Erythroblast (primary cell): ENCODE measurements at places on chromosomes 1 and 21.

DNA sequence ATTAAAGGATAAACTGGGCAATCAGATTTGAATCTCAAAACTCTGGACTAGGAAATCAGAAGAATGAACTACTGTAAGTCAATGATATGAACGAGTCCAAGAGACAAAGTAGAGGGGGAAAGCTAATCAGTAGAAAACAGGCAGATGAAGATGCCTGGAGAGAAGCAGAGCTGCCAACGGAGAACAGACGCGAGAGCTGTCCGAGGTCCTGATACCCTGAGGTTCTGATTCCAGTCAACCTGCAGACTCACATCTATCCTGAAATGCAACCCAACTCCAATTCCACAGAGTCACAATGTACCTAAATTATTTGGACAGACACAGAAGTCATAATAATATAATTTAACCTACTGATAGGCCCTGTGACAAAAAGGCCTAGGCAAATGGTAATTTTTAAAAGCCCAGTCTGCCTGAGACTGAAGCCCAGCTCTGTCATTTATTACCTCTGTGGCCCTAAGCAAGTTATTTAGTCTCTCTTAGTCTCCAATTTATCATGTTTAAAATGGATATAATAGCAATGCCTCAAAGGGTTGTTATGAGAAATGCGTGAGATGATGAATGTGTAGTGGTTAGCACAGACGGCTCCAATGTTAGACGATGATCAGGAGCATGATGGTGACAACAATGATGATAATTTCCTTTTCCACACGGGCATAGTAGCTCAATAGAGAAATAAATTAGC, 33.4 kb downstream of the RGS7 start:
- peak; percentile 19 for DNase-seq

GRCh38 chr21:38753557-38753971, 52.2 kb upstream of the ETS2 start:
- no peak for DNase-seq

- no peak for DNase-seq
These were observed 8.3 kb downstream of the RIPK4 start for GRCh38 chr21:41758550-41758949.

DNA sequence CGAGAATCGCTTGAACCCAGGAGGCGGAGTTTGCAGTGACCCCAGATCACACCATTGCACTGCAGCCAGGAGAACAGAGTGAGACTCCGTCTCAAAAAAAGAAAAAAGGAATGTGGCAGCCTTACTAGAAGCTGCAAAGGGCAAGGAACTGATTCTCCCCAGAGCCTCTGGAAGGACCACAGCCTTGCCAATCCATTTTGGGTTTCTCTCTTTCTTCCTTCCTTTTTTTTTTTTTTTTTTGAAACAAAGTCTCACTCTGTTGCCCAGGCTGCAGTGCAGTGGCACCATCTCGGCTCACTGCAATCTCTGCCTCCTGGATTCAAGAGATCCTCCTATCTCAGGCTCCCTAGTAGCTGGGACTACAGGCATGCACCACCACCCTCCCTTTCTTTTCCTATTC, 9.9 kb upstream of the IFNGR2 start:
- no peak for DNase-seq

GRCh38 chr1:19033515-19033839, 77.0 kb upstream of the IFFO2 start:
- DNase-seq, result no peak

DNA sequence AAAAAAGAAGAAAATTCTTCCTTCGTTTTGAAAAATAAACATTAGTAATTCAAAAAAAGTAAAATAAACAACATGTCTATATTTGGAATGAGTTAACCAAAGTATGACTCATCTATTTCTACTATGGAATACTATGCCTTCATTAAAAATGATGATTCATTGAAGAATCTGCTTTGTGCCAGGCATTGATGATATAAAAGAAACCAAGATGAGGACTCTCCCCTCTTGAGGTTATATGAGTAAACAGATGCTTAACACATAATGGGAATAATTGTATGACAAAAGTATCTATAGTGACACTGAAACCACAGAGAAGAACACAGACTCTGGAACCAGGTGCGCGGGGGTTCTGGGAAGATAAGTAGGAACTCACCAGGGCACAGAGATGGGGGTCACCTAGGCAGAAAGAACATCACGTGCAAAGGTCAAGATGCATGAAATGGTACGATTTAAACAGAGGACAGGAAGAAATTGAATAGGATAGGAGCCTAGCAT, 18.8 kb downstream of the ELF3 start:
- no peak for DNase-seq

DNA sequence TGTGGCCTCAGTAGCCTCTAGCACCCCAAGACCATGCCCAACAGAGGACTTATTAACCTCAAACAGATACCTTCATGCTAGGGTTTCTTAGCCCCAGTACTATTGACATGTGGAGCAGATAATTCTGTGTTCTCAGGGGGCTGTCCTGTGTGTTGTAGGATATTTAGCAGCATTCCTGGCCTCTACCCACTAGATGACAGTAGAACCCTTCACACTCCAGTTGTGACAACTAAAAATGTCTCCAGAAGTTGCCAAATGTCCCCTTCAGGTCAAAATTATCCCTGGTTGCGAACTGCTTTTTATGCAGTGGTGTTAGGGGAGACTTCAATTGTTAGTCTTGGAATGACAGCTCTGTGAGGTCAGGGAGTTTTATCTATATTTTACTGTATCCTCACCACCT, 8.1 kb downstream of the KAZN start:
- no peak for DNase-seq

- DNase-seq, result no peak
These were observed 314.9 kb upstream of the DEPDC1 start for GRCh38 chr1:68811806-68812205.

GRCh38 chr21:39181205-39181818, 1.9 kb downstream of the PSMG1 start:
- DNase-seq, result no peak

DNA sequence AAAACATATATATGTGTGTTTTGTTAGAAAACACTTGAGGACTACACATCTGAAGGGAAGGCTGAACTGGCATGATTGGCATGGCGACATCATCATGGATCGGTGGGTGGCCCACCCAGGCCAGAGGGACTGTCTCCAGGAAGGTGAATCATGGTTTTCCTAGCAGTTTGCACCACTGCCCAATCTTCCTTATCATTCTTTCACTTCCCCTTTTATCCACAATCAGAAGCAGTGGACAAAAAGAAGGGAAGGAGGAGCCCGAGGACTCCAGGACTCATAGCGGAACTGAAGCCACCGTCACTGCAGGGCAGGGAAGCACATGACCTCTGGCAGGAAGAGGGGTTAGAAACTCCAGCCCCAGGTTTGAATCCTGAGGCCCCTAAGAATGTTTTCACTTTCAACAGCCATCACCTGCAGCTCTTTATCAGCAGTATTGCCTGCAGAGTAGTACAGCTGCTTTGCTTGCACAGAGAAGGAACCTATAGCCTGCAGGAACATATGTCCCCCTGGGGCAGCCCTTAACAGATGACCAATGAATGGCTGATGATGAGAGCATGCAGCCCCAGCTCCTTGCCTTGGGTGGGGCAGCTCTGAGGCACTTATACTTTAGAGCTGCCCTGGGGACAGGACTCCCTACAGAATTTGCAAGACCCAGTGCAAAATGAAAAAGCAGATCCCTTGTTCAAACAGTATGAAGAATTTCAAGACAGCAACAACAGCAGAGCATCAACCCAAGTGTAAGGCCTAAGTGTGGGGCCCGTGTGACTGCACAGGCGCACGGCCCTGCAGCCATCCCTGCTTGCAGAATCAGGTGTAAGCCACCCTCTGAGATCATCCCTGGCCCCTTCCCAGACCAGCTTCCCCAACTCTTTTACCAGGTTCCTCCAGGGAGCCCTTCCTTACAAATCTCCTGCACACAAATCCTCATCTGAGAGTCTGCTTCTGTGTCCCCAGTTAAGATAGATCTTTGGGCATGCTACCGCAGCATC, 241.8 kb upstream of the IRF2BP2 start:
- peak; percentile 31 for DNase-seq

- no peak for DNase-seq
These were observed 14.8 kb upstream of the TMEM54 start for GRCh38 chr1:32915766-32916706.

DNA sequence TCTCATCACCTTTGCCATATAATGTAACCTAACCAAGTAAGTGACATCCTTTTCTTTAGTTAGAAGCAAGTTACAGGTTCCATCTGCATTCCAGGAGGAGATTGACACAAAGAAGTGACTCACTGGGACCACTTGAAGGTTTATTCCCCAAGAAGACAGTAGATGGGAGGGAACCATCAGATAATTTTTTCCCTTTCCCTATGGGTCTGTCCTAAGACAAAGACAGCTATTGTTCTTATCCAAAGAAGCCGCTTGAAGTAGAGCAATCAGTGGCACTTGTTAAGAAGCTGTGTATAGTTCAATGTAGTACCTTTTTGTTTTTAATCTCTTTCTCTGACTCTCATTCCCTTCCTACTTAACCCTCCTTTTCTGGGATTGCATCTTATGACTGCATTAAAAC, 139.9 kb upstream of the B3GALT2 start:
- DNase-seq, result no peak

DNA sequence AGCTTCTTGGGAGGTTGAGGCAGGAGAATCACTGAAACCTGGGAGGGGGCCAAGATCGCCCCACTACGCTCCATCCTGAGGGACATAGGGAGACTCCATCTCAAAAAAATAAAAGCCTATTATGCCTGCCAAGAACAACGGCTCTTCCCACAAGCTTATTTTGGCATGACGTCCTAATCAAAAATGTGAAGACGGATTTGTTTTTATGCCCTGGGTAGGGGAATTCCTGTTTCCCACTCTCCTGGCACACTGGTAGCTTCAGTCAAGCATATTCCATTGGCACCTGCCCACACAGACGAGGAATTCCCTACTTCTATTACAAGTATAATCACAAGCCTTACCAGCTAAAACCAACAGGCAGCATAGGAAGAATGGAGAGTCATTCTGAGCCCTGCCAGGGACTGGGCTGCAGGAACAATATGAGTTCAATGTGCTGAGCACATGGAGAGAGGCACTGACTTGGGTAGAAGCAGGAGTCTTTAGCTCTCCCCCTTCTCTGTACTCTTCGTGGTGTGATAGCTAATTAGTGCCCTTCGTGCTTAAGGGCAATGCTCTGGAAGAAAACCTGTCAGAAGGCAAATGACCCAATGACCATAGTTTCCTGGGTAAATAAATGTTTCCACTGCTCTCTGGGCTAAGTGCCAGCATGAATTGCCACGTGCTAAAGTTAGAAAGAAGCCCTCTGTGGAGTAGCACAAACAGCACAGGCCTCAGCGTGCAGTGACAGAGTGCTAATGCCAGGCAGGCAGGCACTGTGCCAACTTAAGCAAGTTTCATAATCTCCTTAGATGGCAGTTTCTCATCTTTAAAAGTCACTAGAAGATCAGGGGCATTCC, 16.8 kb downstream of the TNFSF4 start:
- DNase-seq, result no peak

- DNase-seq, result no peak
These were observed 2.5 kb upstream of the C1QA start for GRCh38 chr1:22633697-22634463.

GRCh38 chr1:69572921-69573320, 5.2 kb downstream of the LRRC7 start:
- no peak for DNase-seq

GRCh38 chr21:45922648-45923047, 58.9 kb upstream of the COL6A1 start:
- no peak for DNase-seq

GRCh38 chr21:42218836-42219605, at the start of gene ABCG1:
Gene ABCG1, plus strand, starts transcription at chr21:42219140. Its CDS starts 123 bp downstream, at chr21:42219263.
- peak; percentile 50 for DNase-seq

DNA sequence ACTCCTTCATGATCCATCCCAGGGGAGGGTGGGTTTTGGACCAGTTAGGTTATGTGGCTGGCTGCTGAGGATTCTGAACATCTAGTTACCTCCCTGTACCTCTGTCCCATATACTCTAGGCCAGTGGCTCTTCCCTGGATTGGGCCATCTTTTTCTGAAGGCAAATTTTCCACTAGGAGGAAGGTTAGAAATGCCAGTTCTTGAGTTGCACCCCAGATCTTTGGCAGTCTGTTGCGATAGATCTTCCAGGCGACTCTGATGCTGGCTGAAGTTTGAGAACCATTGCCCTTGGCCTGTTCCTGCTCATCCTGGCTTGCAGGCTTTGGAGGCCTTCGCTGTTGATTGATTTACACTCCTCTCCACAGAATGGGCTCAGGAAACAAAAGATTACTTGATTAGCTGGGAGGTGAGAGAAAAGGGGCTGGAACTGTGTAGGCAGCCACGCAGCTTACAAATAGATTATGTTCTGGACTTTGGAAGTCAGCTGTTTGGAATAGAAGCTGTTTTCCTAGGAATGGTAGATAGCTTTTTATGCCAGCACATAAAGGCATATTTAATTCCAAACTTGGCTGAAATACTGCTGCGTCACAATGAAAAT, 110.1 kb downstream of the MRPS6 start:
- no peak for DNase-seq

DNA sequence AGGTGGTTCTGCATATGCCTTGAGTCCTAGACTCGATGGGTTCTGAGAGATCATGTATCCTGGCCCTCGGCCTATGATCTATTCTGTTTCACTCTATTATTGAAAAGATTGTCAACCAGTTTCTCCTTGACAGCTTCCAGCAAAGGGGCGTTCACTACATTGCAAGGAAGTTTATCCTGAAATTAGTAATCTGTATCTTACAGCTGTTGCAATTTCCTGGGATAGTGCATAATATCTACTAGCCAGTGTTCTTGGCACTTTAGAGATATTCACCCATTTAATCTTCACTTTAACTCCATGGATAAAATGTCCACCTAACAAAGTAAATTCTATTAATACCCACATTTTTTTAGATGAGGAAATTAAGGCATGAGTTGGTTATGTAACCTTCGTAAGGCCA, 203.6 kb downstream of the TGFB2 start:
- DNase-seq, result no peak

DNA sequence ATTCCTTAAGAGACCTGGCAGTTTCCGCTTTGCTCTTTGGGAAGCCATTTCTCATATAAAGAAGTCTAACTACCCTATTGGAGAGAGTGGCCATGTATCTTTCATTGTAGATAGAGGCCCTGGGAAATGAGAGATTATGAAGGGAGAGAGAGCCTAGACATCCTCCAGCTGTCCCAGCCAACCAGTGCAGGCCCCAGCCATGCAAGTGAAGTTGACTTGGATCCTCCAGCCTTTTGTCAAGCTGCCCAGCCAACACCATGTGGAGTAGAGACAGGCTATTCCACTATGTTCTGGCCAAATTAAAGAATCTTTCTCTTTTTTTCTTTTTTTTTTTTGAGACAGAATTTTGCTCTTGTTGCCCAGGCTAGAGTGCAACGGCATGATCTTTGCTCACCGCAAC, 7.1 kb upstream of the ANP32E start:
- DNase-seq, result no peak

- no peak for DNase-seq
These were observed 177.3 kb downstream of the ZSCAN20 start for GRCh38 chr1:33649759-33650158.

DNA sequence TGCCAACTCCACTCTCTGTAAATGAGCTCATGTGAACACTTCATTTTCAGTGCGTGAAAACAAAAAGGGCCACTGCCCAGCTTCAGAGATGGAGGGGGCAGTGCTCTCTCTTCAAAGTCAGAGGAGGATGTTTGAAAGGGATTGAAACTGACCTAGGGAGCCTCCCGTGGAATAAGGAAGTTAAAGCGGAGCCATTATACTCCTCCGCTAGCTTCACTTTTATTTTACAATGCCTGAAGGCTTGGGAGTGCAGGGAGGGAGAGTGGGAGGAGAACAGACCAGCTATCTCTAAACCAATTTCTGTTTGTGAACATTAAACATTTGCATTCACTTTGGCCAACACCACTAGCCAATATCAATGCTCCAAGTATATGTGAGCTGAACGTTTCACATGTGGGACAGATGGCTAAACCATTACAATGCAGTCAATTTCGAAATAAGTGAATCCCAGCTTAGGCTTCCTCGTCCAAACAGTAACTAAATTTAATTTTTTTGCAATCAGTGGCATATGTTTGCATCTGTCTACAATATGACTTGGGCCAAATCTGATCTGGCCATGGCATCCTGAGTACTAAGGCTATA, 126.9 kb downstream of the ESRRG start:
- DNase-seq, result no peak
